ENCODE measurements at places on chromosomes 16 and 17. TPM values are rescaled to one million over a fixed set of nuclear protein-coding genes. Genes with fewer than 3 reads are reported as not detected.

ANKS4B gene
- not detected for total RNA-seq

OR1A1 gene
- total RNA-seq: not detected

TPSG1 gene
- total RNA-seq: not detected

P2RX5 gene
- total RNA-seq: 40.5 TPM

CD300LB gene
- total RNA-seq: 0.15 TPM

DGKE gene
- total RNA-seq: 3.2 TPM

- no peak for DNase-seq
These were observed 33.6 kb downstream of the CDH1 start for GRCh38 chr16:68770671-68771070.

DNA sequence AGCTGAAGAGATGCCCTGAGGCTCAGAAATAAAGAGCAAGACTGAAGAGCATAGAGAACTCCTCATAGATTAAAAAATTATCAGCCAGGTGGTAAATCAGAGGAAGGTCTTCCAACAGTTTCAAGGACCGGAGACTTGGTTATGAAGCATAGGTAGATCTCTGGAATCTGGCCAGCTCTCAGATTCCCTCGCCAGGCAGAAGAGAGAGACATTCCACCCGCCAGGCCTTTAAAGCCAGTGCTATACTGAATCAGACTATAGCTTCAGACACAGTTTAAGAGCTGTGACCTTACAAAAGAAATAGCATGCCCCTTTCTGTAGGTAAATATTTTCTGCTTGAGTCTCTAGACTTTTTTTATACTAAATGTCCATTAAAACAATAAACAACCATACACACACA, 70.3 kb downstream of the NFATC3 start:
- DNase-seq: no peak

GRCh38 chr16:10338426-10338825, 47.4 kb upstream of the ATF7IP2 start:
- DNase-seq: no peak

DNA sequence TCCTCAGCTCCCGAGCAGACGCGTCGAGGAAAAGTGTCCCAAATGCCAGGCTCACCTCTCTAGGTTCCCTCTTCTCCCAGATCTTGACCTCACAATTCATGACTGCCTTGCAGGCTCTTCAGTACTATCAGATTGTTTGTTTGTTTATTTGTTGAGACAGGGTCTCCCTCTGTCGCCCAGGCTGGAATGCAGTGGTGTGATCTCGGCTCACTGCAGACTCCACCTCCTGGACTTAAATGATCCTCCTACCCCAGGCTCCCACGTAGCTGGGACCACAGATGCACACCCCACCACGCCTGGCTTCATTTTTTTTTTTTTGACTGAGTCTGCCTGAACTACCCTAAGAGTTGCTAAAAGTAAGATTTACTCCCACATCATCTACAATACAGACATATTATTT, 15.9 kb downstream of the TMEM235 start:
- DNase-seq: no peak

GRCh38 chr16:73011926-73012325, 36.0 kb downstream of the ZFHX3 start:
- DNase-seq: no peak

GRCh38 chr16:9188721-9189120, 97.3 kb downstream of the HAPSTR1 start:
- no peak for DNase-seq

DNA sequence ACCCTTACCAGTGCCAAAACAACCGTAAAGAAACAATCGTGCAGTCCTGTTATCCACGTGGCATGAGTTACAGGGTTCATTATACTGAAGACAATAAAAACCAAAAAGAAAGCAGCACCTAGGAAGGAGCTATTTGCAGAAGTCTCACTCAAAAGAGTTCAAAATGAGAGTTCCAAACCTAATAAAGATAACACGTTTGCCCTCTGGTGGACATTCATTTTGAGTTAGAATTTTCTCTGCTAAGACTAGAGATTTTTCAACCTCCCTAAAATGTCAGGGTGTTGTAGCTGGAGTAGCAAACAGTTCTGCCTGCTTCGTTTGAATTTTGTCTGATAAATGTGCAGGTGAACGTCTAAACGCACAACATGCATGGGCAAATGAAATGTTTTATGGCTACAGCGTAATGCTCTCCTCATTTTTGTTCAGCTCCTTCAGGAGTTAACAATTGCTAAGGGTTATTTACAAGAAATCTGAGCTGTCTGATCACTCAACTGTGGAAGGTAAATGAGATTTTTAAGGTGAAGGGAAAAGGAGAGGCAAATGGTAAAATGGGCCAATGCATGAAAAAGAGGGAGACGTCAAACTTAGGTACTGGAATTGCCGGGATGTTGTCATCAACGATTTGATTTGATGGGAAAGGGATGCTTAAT, 1067.9 kb upstream of the EEF2KMT start:
- no peak for DNase-seq

DNA sequence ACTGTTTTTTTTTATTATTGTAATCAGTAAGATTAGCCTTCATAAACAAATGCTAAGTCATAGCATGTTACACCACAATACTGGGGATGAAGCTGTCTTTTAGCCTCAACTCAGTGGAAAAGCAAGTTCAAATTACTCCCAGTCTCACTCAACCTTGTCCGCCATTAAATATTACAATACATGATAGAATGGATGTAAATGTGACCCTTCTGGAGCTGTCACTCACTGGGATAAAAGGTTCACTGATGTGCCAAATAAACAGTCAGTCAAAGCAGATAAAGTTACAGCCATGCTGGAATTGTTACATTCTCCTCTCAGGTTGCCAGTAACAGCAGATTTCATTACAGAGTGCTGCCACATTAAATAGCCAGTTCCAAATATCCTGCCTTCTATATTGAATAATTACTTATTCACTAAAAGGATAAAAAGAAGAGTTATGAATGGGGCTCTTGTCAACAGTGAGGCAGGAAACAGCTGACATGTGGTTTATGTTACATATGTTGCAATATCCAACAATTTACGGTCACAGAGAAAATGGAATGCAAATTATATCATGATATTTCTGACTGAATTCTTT, 53.4 kb downstream of the BRIP1 start:
- no peak for DNase-seq

DNA sequence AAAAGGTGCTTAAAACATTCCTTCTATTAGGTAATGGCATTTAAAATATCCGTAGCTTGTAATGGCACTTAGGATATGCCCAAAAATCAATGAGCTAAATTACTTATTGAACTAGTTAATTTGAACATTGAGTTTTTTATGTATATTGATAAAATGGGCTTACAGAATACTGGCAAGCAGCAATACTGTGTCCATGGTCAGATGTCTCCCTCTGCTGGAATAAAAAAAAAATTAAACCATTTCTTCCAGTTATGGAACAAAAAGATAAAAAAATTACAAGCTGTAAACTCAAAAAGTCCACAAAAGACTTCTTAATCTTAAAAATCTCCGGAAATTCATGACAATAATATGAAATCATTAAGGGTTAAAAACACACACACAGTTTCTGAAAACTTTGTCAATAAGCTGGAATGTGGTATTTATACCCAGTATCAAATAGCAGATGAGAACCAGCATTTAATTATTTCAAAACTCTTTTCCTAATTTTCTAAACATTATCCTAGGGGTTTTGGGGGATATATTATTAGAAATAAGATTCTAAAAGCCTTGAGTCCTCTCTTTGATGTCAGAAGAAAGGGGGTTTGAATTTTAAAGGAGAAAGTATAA, 21.5 kb upstream of the PSMD7 start:
- no peak for DNase-seq

DNA sequence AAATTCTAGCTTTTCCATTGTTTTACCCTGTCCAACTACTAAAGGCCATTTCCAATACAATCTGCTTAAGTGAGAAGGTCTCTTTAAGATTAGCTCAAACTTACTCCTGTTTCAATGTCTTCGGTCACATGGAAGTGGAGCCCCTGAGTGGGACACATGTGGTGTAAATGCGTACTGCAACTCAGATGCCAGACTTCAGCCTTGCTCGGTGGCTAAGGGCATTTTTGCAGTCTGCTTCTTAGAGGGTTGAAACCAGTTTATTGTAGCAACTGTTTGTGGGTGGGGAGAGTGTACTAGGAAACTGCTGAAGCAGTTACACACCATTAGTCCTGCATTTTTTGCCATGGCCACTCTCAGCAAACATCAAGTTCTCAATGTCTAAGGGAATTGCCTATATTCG, 140.6 kb downstream of the PARN start:
- no peak for DNase-seq

- no peak for DNase-seq
These were observed 99.4 kb upstream of the MYOCD start for GRCh38 chr17:12566291-12566690.

GRCh38 chr17:78476973-78477372, 98.5 kb downstream of the PGS1 start:
- no peak for DNase-seq

GRCh38 chr17:77654296-77654695, 304.2 kb upstream of the TNRC6C start:
- DNase-seq: no peak

DNA sequence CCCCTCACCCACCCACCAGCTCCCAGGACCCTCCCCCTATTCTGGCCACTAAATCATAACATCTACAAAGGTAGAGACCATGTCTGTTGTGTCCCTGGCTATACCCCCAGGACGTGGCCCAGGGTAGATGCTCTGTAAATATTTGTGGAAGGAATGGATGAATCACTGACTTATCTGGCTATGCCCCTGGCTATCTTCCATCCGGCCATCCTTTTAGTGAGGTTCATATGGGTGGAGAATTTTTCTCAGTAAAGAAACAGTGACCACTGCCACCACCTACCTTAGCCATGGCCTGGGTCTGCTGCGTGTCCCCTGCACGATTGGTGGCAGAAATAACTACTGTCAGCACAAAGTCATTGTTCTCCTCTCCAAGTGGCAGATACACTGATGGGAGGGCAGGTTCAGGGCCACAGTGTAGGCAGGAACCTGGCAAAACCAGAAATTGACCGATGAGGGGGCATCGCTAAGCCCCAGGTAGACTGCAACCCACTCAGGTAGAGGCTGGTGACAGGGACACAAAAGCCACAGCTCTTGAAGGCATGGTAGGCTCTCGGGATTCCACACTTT, 63.1 kb upstream of the BCO1 start:
- no peak for DNase-seq

DNA sequence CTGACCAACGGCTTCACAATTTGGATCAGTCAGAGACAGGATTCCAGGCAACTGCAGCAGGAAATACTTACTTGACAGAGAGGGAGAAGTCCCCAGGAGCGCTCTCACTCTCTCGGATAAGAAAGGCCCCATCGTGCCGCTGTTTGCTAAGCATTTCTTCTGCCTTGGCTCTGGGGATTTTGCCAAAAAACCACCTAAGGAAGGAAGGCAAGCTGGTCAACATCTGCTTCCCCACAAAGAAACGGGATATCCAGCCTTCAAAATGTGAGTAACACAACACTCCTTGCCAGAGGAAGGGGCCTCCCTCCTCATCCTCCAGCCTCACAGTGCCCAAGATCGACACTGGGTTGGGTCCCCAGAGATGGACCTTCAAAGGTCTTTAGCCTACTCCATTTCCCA, 36.6 kb upstream of the SLC25A19 start:
- no peak for DNase-seq

DNA sequence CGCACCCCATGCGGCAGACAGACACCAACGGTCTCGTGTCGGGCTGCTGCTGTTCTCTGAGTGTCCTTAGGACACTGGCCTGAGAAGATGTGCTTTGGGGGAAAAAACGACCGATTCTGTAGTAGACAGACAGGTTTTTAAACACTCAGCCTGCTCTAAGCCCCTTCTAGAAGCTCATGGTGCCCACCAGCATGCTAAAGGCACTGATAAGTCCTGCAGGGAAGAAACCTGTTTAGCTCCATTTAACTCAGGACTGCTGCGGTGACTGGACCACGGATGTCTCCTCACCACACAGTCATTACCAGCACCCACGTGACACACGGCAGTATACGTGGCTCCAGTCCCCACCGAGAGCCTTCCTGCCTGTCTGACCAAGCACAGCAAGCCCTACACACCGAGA, 19.1 kb upstream of the APRT start:
- no peak for DNase-seq

GRCh38 chr17:52383493-52384100, 225.1 kb upstream of the CA10 start:
- DNase-seq: no peak

DNA sequence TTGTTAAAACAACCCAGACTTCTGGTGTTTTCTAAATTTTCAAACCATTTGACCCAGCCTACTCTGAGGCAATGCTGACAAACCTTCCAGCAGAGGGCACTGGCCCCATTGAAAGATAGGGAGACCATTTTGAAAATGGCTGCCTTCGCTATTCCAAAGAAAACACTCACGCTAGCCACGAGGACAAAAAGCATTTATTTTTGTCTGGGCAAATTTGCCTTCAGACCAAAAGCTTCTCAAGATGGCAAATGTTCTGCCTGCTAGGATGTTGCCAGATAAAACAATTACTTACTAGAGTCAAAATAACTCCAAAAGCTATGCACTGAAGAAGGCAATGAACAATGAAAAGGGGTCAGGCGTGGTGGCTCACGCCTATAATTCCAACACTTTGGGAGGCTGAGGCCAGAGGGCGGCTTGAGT, 296.7 kb upstream of the IRX5 start:
- DNase-seq: no peak

DNA sequence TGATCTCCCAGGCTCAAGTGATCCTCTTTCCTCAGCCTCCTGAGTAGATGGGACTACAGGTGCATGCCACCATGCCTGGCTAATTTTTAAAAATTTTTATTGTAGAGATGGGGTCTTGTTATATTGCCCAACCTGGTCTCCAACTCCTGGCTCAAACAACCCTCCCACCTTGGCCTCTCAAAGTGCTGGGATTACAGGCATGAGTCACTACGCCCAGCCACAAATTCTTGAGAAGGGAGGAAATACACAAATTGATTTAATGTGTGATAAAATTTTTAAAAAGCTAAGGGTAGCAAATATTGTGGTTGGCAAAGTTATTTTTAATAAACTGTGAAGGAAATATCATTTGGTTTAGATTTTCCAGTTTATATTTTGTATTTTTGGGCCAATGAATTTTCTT, 9.6 kb downstream of the ITGAD start:
- no peak for DNase-seq

GRCh38 chr17:58280480-58281217, at the start of gene MPO:
TSS of gene MPO (minus strand) at chr17:58280935. CDS start at chr17:58280758, 177 bp downstream.
- DNase-seq: no peak

DNA sequence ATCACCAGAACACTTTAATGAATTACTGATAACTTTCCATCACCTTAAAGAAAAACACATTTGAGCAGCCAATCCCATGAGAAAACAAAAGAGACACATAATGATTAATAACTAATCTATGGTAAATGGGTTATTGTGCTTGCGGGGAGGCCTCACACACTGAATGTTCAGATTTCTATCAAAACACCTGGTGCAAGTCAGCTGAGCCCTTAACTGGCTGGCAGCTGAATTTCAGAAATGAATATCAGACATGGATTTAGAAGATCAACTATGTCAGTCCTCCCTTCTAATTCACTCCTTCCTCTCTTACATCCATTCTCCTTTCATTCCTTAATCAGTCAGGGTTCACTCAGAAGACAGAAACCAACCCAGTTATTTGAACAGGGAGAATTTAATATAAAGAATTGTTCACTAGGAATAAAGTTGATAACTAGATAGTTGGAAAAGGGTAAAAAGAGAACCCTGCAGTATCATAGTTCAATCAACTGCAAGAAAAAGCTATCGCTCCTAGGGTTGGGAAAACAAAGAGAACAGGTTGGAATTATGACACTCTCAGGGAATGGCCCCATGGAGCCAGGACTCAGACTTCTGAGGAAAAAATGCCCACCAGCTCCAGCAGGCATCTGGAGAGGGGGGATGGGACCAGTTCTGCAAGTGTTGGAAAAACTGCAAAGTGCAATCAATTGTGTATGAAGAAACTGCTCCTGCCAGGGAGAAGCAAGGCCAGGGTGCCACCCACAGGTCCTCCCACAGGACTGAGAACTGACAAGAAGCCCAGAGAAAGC, 577.1 kb upstream of the CDH5 start:
- DNase-seq: no peak

- no peak for DNase-seq
These were observed 216.9 kb downstream of the IRX3 start for GRCh38 chr16:54069601-54070239.
